ENCODE measurements at places on chromosomes 16 and 17.

DNA sequence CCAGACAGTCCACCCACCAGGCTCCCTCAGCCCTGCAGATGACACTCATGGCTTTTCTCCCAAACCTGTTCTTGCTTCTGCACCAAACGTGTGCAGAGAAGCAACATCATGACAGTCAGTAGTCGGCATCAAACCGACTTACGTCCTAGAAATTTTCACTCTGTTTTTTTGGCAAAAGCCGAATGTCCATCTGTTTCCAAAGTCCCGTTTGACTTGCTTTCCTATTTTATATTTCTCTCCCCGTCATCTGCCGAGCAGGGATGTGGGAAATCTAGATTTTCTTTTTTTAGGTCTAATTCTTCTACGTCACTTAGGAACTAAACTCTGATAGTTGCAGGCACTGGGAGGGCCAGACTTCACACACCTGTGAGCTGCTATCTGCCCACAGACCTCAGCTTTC, 104.9 kb downstream of the RMI2 start:
- no peaks in the 10 kb centered on the region for H3K36me3 ChIP-seq
- no peaks in the 10 kb centered on the region for H3K27me3 ChIP-seq
- H3K4me3 ChIP-seq = no peak overlapping the region
- H3K27ac ChIP-seq = no peak overlapping the region
- no peak for DNase-seq
- no peaks in the 10 kb centered on the region for H3K4me1 ChIP-seq

- H3K27ac ChIP-seq = peak overlapping the region; percentile 62
- H3K4me3 ChIP-seq = no peak overlapping the region
- peaks cover 23% of the 10 kb centered on the region for H3K4me1 ChIP-seq
- no peaks in the 10 kb centered on the region for H3K36me3 ChIP-seq
Measured at GRCh38 chr17:78534492-78535272, 42.5 kb downstream of the DNAH17 start.

DNA sequence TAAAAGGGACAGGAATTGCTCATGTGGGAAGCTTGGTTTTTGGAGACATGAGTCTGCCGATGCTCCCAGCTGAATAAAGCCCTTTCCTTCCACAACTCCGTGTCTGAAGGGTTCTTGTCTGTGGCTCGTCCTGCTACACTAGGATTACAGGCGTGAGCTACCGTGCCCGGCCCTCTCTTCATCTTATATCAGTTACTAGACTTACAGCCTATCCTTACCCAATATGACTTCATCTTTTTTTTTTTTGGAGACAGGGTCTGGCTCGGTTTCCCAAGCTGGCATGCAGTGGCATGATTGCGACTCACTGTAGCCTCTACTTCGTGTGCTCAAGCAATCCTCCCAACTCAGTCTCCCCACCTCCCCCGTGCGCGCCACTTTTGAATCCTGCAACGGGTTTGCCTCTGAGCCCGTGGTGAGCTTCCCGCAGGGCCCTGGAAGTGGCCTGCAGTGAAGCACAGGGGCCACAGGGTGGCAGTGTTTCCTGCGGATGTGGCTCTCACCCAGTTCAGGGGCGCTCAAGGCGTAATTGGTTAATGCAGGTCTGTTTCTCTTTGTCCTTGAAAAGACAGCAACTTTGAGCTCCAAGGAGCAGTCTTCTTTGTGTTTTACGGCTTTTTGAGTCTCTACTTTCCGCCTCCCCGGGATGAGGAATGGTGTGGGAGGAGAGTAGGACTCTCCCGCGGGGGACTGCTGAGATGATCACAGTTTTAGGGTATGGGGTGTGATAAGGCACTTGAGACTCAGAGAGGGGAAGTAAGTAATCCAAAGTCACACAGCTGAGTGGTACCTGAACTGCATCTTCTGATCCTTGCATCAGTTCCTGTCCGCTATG, 22.7 kb upstream of the GPRC5B start:
- no peaks in the 10 kb centered on the region for H3K36me3 ChIP-seq
- peak overlapping the region; percentile 14 for H3K4me3 ChIP-seq
- peaks cover 9% of the 10 kb centered on the region for H3K4me1 ChIP-seq
- DNase-seq = peak; percentile 61
- peaks cover 18% of the 10 kb centered on the region for H3K27me3 ChIP-seq

GRCh38 chr16:84926462-84926861, 84.9 kb downstream of the ZDHHC7 start:
- H3K27me3 ChIP-seq = no peaks in the 10 kb centered on the region
- H3K4me3 ChIP-seq = no peak overlapping the region
- no peaks in the 10 kb centered on the region for H3K36me3 ChIP-seq
- no peak overlapping the region for H3K27ac ChIP-seq

DNA sequence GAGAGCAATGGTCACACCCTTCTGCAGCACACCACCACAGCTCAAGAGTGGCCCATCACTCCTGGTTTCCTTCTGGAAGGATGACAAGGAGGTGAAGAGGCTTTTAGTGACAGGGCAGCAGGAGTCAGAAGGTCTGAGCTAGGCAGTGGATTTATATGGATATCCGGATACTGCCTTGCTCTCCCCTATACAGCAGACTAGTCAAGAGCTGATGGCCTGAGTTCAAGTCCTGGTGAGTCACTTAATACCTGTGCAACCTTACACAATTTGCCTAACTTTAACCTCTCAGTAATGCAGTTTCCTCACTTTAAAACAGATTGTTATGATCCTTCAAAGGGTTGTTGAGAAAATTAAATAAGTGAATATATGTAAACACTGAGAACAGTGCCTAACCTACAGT, 22.9 kb downstream of the MYO18A start:
- no peaks in the 10 kb centered on the region for H3K27me3 ChIP-seq
- no peak for DNase-seq
- no peak overlapping the region for H3K4me3 ChIP-seq

DNA sequence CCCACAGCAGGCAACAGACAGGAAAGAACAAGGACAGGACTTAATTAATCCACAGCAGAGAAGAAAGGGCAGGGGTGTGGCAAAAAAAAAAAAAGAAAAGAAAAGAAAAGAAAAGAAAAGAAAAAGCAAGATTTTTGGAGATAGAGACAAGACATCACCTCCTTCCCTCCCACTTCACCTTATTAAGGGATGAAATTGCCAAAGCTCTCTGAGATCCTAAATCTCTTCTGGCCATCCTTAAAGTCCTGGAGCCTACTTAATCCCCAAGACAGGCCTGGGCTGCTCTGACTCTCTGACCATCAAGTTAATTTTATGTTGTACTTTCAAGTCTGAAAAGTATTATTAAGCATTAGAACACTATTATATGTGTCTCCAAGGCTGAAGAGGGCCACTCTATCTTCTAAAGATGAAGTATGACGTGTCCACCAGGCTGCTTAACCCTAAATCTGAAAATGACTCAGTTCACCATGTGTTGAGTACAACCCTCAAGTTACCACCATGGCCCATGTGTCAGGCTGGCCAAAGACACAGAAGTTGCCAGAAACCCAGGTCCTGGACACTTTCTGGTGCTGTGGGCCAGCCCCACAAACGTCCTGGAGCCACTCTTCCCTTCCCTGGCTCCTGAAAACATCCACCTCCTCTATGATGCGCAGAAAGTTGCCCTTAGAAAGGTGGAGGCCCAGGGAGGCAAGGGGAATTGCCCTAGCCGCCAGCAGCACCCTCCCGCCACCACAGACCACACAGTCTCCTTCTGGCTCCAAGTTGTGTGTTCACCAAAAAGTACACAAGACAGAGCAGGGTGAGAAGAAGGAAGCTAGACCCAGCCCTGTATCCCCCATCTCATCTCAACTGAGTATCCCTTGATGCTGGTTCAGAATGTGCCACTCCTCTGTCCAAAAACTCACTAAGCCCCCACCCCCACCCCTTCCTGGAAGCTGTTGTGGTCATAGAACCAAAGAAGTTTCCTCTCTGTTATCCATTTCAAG, 2.7 kb downstream of the SOCS1 start:
- no peaks in the 10 kb centered on the region for H3K27me3 ChIP-seq
- H3K27ac ChIP-seq = no peak overlapping the region
- H3K36me3 ChIP-seq = peaks cover 5% of the 10 kb centered on the region
- no peak for DNase-seq
- H3K4me3 ChIP-seq = peak overlapping the region; percentile 90

DNA sequence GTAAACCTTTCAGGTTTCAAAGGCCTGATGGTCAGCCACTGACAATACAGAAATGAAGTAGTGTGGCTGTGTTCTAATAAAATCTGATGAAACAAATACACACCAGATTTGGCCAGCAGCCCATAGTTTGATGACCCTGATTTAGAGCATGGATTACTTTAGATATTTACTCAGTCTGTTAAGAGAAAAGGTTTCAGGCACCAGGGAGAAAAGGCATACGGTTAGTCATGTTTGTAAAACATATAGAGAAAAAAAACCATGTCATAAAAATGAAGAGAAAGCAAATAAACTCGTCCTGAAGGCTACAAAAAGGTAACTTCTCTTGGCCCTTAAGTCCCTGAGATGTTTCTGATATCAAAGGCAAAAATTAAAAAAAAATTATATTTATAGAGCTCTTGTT, 112.1 kb downstream of the ADAMTS18 start:
- no peaks in the 10 kb centered on the region for H3K27me3 ChIP-seq
- no peaks in the 10 kb centered on the region for H3K4me1 ChIP-seq
- H3K36me3 ChIP-seq = no peaks in the 10 kb centered on the region
- no peak for DNase-seq
- H3K27ac ChIP-seq = no peak overlapping the region

GRCh38 chr16:29765167-29766032, 12.7 kb upstream of the ZG16 start:
- peak; percentile 84 for DNase-seq
- no peak overlapping the region for H3K4me3 ChIP-seq
- no peaks in the 10 kb centered on the region for H3K27me3 ChIP-seq
- H3K27ac ChIP-seq = no peak overlapping the region
- no peaks in the 10 kb centered on the region for H3K4me1 ChIP-seq
- no peaks in the 10 kb centered on the region for H3K36me3 ChIP-seq
